ENCODE measurements at places on chromosomes 1 and 21.

- no peak for DNase-seq
These were observed 30.4 kb downstream of the EPHA2 start for GRCh38 chr1:16125483-16125882.

GRCh38 chr1:189977184-189977583 lies 500.5 kb downstream of the BRINP3 start:
- DNase-seq: no peak

GRCh38 chr1:91952187-91952586 lies 3.0 kb downstream of the BRDT start:
- DNase-seq: no peak

DNA sequence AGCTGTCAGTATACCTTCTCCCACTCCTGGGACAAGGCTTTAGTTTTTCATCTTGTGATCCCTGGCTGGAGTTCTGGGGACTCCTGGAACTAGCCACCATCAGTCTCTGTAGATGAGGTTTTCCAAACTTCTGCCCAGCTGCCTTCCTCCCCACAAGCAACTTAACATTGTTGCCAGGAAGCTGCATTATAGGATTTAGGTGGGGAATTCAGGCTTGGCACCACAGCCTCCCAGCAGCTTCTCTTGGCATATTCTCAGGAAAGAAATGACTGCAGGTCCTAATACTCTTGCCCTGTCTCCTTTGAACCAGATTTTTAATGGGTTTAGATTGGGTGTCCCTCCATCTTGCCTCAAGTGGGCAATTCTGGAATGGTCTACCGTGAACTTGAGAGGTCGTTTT lies 18.6 kb upstream of the KCNQ4 start:
- DNase-seq: no peak

GRCh38 chr1:187384504-187384903 lies 555.8 kb downstream of the PLA2G4A start:
- DNase-seq: peak; percentile 62

DNA sequence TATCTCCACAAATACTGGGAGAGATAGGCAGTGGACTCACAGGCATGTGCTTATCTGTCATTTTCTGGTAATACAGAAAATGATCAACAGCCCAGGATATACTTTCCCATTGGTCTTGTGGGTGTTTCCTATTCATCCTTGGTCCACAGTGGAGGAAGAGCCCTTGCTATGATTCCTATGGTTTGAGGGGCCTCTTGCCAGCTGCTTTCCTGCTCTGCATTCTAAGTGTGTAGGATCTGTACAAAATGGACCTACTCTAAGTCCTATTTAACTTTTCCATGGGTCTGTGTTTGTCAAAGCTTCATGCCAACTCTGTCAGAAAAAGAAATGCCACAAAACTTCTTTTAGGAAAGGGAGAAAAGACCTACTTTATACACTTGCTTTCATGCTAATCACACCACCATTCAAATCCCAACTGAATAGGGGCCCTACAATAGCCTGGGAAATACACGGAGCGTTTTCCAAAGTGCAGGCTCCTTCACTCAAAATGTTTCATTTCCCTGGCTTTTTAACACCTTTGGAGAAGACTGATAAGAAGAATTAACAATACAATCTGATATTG lies 16.4 kb downstream of the PLPP3 start:
- DNase-seq: no peak

GRCh38 chr1:154663471-154664060 lies 55.6 kb upstream of the ADAR start:
- no peak for DNase-seq

GRCh38 chr1:22056043-22056442 lies 3.5 kb downstream of the CDC42 start:
- no peak for DNase-seq

- DNase-seq: no peak
These were observed 2.7 kb upstream of the YBX1 start for GRCh38 chr1:42679364-42679983.

GRCh38 chr1:185406006-185406690 lies 89.1 kb upstream of the IVNS1ABP start:
- DNase-seq: no peak

- no peak for DNase-seq
These were observed 98.7 kb downstream of the DAB1 start for GRCh38 chr1:57325117-57325516.

GRCh38 chr1:211833174-211833820 lies 2.7 kb upstream of the LPGAT1 start:
- peak; percentile 60 for DNase-seq

GRCh38 chr1:109954041-109954512 lies 30.5 kb upstream of the AHCYL1 start:
- no peak for DNase-seq

GRCh38 chr21:37682966-37683365 lies 233.3 kb downstream of the KCNJ6 start:
- no peak for DNase-seq

DNA sequence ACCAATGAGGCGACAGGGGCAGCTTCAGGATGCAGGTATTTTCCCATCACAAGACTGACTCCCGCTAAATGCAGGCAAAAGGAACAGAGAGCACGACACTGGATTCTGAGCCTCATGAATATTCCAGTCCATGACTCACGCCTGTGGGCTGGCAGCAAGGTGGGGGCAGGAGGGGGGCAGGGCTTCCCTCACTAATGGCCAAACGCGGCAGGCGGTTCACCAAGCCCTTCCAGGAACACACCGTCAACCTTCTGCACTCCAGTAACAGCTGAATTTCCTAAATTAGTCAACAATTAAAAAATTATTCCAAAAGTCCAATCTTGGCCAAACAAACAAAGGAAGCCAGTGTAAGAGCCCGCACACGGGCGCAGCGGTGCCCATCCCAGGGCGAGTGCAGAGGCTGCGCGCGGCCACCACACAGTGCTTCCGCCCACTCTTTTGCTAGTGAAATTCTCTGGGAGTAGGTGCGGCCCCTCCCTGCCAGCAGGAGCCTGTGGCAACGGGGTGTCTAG lies 12.5 kb upstream of the GPR153 start:
- no peak for DNase-seq

- no peak for DNase-seq
These were observed 3.2 kb downstream of the PSRC1 start for GRCh38 chr1:109279615-109280278.

- DNase-seq: no peak
These were observed 21.6 kb downstream of the FAM151A start for GRCh38 chr1:54601730-54602129.

- DNase-seq: peak; percentile 32
These were observed 345.0 kb downstream of the DISC1 start for GRCh38 chr1:231971397-231972110.

DNA sequence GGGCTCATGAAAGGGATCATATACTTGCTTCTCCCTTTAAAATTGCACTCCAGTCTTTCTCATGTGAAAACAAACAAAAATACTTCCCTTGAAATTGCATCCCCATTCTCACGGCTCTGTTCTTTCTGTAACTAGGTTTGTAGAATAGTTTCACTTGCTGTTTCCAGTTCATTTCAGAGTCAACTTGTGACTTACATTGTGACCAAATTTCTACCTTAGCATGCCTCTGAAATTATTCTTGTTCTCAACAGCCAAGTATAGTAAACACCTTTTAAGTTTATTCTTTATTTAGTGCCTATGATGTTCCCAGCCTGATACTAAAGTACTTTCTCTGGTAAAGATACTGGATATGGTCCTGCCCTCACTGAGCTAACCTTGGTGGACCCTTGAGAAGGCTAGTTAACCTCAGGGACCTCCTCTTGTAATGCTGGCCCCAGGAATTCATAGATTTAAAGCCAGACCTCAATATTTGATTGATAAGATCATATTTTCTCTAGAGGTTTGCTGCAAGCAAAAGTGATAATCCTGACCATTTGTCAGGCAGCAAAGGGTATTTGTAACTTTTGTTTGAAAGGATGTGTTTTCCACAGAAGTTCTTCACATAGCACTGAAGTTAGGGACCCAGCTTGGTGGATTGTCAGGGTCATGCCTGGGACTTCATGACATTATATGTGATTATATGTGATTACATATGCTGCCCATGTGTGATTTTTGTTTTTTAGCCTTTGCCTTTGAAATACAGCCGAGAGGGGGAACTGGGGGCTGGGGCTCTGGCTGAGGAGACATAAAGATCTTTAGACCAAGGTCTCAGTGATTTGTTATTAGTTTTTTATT lies 29.6 kb downstream of the VANGL2 start:
- DNase-seq: peak; percentile 74

DNA sequence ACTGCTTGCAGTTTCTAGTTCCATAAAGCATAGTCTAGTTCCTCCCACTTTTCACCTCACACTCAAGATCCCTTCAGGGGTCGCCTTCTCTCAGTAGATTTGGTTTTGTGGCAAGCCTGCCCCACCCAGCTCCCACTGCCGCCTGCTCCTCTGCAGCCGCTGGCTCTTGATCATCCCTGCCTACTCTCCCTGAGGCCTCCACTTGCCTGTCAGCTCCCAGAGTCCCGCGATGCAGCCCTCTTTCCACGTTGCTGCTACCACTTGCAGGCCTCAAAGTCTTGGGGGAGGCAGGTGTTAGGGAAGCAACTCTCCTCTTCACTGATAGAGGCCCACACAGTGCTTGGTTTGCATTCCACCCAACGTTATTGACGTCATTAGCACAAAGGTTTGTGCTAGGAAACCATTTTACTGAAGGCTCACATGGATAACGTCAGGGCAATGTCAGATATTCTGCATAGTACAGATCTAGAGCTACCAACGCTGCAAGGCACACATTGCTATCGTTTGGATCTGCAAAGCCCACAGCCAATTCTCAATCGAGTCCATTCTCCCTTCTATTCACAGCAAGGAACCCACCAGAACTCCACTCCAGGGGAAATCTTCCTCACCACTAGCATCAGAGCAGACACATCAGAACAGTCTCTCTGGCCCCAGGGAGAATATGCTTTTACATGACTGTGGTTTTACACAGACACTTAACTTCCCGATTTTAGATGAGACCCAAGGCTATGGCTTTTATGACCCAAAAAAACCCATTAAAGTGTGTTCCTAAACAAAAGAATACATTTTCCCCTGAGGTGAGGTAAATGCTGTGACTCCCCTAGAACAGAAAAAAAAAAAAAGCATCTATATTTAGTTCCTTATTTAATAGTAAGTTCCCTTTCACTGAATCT lies 519.5 kb upstream of the CAMK1G start:
- DNase-seq: no peak

- DNase-seq: no peak
These were observed 313.1 kb downstream of the SIPA1L2 start for GRCh38 chr1:232316864-232317263.

DNA sequence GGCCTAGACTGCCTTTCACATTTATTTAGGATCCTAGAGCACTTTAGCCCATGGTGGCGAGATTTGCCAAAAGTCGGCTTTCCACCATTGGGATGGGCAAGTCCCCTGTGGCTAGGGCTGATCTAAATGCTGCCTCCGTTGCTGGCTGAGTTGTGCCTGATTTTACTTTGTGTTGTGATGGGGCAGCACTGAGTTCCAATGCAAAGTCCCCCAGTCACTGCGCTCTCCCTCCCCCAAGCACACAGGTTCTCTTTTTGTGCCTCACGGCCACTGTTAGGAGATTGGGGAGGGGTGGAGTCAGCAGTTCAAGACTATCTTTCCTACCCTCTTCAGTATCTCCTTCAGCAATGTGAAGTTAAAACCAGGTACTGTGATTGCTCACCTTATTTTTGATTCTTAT lies 66.7 kb upstream of the COX20 start:
- DNase-seq: no peak

- DNase-seq: no peak
These were observed 121.2 kb downstream of the TRABD2B start for GRCh38 chr1:47875831-47876586.

GRCh38 chr1:5651964-5652821 lies 340.0 kb downstream of the NPHP4 start:
- no peak for DNase-seq

Measured in activated CD4-positive, alpha-beta T cell treated with anti-CD3 and anti-CD28 coated beads, Interleukin-2, amount 50 U/mL, for 16 hours (primary cell).